Stimulated activated CD4-positive, alpha-beta T cell treated with anti-CD3 and anti-CD28 coated beads, Interleukin-2, amount 100 ng/mL, for 4 hours (primary cell): ENCODE measurements at places on chromosomes 1 and 21.
A peak's percentile ranks its signal among the peaks of the same experiment; 100 is the strongest.

DNA sequence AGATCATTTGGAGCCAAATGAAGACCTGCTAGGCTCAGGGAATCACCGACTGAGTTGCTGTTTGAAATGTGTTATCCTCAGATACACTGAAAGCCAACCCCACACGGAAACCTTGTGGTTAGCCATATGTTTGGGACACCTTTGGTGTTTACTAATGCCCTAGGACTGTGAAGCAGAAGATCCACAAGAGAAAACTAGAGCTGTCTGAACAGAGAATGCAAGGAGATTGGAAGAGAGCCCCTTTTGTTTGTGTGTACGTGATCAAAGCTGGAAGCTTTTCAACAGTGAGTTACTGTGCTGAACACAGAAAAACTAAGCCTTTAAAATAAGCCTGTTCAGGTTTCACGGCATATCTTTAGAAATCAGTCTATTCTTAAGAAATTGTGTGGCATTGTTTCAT, 908.2 kb upstream of the ADGRL2 start:
- DNase-seq, result no peak

- no peak for DNase-seq
Observed at GRCh38 chr1:113742515-113742914, 16.8 kb downstream of the PHTF1 start.

- no peak for DNase-seq
Observed at GRCh38 chr1:246814890-246815289, 90.7 kb downstream of the SCCPDH start.

- DNase-seq, result no peak
Observed at GRCh38 chr1:6111571-6111970, 65.9 kb downstream of the KCNAB2 start.

DNA sequence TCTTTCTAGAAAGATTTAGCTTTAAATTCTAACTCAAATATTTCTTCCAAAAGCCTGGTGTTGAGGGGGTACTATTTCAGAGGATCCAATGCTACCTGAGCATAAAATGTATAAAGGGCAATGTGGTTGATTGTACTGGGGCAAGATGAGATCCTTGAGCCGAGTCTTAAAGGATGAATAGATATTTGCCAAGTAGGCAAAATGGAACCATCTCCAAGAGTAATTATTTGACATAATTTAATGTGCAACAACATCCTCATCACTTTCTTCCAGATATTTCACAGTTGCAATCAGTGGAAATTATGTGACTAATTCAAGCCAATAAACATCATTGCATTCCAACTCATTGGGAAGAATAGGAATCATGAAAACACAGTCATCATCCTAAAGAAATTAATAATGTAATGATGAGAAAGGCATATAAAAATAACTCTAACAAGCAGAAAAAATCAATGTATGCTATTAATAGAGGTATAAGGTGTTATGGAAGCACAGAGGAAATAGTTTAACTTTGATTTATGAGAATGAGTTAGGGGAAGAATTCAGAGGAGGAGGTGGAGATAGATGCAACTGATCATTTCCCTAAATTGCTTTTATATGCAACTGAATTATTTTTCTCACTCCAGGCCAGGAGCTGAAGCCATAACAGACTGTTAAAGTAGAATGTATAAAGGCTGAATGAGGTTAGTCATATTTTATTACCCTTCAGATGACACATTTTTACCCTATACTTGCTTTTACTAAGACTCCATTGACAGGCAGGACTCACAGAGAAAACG, 30.0 kb upstream of the RGS4 start:
- DNase-seq, result no peak

GRCh38 chr1:219350172-219350931, 176.7 kb downstream of the LYPLAL1 start:
- DNase-seq, result no peak

DNA sequence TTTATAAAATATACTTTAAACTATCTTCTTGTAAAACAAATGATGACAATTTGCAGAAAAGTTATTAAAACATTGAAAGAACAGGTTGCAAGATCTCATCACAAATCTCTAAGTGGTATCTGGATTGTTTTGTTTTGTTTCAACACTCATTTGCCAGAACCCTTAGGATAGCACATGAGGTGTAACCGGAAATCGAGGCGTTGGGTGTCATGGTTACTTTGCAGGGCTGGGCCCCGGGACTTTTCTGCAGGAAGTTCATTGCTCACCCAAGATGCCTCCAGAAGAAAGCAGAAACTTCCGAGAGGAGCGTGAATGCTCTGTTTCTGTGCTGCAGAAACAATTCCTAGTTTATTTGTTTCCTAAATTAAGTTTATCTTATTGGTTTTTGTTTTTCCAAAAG, 2.5 kb downstream of the DISC1 start:
- DNase-seq, result no peak

DNA sequence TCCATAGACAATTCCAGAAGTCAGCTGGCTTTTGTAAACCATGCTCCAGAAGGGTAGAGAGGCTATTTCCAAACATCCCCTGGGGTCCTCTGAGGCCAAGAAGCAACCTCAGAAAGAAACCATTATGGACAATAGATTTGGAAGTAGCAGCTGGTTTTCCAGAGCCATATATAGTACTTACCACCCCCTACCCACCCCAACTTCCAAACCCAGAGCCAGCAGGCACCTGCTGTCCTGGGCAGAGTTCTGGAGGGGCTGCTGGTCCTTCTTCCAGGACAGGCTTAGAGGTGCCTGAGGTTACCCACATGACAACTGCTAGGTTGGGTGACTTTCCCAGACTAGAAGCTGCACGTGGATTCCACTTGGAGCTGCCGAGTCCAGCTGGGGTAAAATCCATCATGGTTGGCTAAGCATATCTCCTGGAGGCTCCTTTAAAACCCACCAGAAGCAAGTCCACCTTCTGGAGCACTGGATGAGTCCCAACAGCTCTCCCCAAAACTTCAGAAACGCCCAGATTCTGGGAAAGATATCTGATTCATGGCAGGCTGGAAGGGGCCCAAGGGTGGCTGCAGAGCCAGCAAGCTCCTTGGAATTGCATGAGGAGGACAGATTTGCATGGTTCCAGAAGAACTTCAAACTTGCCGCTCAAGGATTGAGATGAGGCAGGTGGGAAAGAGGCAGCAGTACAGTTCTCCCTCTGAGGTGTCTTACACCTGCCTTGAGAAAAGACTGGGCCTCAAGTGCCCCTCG, 5.8 kb downstream of the MYCL start:
- no peak for DNase-seq

DNA sequence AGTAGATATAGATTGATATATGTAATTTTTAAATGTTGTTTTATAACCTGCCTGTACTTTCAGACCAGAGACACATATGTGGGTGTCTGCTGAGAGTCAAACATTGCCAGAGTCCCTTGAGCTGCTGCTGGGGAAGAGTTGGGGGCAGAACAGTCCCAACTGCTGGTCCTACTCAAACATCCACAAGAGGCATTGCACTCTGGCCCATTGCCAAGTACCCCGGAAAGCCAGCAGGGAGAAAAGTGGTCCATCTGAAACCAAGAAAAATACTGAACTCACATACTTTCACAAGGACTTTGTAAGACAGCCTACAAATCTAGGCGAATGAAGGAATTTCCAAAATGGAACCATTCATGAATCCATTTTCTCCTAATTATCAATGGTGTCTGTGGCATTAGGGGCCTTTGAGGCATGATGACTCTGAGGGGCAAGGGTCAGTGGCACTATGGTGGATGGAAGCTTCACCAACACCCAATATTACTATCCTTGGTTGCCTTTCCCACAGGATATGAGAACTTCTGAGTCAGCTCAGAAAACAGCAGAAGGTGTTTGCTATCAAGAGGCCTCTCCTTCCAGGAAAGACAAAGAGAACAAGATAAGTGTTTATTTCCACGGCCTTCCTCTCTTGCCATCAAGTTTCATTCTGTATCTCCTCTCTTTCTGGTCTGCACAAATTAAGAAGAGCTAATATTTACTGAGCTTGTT, 7.3 kb upstream of the TBX15 start:
- DNase-seq, result no peak

DNA sequence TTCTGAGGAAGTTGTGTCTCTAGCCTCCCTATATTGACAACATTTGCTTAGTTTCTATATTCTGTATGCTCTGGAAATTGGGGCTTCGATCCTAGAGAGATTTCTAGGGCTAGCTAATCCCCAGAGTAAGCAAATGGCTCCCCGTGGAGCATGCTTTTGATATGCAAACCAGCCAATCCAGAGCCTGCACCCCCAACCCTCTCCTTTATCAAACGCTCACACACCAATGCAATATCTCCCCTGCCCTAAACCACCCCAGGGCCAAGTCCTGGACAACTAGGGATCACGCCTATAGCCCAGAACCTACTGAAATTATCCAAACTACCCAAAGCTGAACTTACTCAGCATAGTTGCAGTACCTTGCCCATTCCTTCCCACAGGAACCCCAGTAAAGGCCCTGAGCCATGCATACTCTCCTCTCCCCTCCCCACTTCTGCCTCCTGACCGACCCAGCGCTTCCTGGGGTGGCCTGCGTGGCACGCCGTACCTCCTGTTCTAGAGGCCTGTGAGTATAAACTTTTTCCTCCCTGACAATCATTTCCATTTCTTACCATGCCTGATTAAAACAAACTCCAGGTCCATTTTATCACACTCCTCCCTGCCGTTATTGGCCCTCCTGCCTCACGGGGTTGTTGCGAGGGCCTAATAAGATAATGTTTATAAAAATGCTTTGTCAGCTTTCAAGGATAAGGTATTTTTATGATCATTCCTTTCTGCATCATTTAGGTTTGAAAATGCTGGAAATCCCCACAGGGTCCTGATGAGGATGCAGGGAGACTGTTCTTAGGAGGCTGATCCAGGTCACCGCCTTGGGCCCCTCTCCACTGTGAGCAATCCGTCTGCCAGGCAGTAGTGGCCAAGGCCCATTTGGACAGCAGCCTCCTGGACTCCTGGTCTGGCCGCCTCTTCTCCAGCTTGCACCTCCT, 102.7 kb downstream of the TENT5C start:
- DNase-seq, result no peak

- peak; percentile 7 for DNase-seq
Observed at GRCh38 chr1:92882819-92883218, 51.0 kb downstream of the RPL5 start.

DNA sequence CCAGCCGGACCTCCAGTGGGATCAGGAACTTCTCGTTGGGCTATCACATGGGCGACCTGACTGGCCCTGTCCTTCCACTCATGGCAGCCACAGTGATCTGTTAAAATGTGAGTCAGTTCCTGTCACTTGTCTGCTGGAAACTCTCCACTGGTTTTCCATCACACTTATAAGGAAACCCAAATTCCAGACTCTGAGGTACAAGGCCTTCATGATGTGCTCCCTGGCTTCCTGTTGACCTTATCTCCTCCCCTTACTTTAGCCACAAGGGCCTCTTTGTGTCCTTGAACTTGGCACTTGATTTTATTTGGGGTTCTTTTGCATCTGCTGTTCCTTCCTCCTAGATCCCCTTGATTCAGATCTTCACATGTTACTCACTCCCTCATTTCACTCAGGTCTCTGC, 96.8 kb downstream of the TENT5C start:
- no peak for DNase-seq

DNA sequence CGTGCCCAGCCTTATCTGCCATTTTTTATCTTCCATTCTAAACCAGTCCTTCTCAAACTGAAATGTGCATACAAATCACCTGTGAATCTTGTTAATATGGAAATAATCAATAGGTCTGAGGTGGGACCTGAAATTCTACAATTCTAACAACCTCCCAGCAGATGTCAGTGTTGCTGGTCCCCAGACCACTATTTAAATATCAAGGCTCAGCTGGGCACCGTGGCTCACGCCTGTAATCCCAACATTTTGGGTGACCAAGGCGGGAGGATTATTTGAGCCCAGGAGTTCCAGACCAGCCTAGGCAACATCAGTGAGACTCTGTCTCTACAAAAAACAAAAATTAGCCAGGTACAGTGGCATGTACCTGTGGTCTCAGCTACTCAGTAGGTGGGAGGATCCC, 4.1 kb downstream of the UQCRHL start:
- DNase-seq, result peak; percentile 2

- no peak for DNase-seq
Observed at GRCh38 chr1:179217943-179218507, 11.5 kb downstream of the ABL2 start.

DNA sequence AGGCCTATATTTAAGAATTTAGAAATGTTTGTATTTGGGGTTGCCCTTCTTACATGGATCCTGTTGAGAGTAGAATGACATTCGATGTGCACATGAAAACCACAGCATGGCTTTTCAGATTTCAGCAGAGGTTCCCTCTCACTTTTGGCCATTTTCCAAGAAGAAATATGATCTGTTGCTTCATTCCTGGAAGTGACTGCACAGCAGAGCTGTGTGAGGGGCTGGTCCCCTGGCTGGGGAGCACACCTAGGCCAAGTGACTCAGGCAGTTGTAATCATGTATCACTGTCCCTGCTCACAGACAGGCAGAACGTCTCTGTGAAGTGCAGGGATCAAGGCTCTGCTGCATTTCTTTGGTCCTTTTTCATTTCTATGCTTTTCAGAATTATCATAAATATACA, 32.3 kb downstream of the AGT start:
- DNase-seq, result no peak

- DNase-seq, result no peak
Observed at GRCh38 chr1:230632273-230632873, 9.9 kb upstream of the COG2 start.

DNA sequence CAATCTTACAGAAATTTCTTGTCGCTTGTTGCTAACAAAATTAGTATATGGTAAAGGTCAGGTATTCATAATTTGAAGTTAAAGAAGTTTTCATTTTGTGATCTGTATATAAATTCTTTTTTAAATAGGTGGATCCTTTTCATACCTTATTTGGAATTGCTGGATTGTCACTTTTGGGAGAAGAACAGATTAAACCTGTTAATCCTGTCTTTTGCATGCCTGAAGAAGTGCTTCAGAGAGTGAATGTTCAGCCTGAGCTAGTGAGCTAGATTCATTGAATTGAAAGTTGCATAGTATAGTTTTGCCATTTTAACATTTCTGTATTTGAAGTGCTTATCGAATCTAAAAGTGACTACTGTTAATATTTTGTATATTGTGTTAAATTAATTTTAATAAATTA, 2.3 kb upstream of the MSH4 start:
- DNase-seq, result no peak

- DNase-seq, result no peak
Observed at GRCh38 chr1:201456499-201457309, 12.3 kb downstream of the PHLDA3 start.

DNA sequence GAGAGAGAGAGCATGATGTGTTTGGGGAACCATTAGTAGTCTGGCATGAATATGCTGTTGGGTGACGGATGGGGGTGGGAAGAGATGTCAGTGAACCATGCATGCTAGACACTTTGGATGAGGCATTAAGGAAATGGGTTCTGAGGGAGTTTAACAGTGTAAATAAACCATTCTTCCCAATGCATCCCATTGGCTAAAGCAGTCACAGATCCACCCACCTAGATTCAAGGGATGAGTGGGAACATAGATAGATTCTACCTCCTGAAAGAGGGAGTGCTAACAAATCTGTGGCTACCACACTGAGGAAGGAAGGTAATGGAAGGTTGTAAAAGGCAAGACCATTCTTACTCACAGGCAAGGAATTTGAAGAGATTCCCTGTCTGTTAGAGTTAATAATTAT, 129.8 kb upstream of the CACNA1E start:
- no peak for DNase-seq

- no peak for DNase-seq
Observed at GRCh38 chr21:27645285-27645684, 678.4 kb upstream of the ADAMTS5 start.
